ENCODE measurements at places on chromosomes 12 and 14.

DNA sequence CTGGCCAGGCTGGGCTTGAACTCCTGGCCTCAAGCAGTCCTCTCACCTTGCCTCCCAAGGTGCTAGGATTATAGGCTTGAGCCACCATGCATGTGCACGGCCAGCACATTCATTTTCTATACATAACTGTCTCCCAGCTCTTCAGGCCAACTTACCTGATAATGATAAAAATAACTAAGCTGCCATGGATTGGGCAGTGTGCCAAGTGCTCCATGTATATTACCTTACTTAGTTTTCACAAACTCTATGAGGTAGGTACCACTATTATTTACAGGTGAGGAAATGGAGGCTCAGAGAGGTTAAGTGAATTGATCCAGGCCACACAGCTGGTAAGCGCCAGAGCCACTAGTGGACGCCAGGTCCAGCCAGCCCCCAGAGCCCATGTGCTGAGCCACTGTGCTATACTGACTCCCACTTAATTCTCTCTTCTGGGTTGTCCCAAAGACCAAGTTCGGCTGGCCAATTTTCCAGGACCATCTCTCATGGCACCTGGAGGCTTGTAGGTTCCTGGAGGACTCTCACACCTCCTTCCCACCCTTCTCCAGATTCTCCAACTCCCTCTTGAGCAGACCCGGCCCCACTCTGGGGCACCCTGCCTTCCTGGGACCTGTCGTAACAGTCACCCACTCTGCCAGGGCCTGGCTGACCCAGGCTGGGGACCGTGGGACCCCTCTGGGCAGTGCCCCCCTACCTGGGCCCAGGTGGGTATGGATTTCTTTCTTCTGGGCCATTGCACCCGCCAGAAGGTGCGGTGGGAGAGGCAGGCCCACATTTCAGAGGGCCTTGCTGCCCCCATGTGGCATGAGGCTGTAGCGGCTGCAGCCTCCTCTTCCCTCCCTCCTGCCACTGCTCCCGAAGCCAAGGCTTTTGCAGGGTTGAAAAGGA lies 30.2 kb upstream of the CIPC start:
- DNase-seq: peak; percentile 35

GRCh38 chr14:105197211-105197641 lies 16.1 kb upstream of the NUDT14 start:
- DNase-seq: peak; percentile 10

DNA sequence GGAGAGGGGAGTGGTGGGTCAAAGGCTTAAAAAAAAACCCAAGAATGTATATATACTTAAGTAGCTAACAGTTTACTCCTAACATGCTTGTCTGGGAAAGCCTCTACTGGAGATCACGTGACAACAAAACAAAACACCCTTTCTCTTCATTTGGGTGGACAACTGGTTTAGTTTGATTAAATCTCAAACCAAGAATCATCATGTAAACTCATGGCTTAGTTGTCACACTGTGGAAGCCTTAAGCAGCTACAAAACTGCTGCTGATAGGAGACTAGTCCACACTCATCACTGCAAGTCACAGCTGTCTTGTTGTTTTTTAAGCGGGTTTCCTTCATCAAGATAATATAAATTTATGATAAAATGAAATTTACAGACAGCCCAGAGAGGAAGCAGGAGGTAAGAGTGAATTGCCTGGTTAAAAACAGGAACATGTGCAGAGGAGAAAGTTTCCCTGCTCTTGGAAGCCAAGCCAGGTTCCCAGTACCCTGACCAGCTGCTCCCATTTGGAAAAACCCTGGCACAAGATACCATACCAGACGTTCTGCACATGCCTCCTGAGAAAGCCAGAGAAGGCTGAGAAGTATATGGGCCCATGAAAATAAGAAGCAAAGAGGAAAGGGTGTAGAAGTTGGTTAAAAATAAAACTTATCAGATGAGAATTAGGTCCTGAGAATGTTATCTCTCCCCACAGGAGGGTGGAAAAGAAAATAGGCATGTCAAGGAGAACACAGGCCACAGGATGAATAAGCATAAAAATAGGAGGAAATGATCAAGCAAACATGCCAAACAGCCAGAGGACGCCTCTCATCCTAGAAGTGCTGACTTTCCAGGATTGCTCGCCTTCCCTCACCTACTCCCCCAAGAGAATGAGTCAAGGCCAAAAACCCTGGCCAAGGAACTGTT lies 34.0 kb downstream of the EGLN3 start:
- DNase-seq: no peak

GRCh38 chr14:31057035-31057434 lies 30.9 kb upstream of the STRN3 start:
- DNase-seq: no peak

GRCh38 chr14:55094292-55095157 lies 34.5 kb upstream of the LGALS3 start:
- no peak for DNase-seq

DNA sequence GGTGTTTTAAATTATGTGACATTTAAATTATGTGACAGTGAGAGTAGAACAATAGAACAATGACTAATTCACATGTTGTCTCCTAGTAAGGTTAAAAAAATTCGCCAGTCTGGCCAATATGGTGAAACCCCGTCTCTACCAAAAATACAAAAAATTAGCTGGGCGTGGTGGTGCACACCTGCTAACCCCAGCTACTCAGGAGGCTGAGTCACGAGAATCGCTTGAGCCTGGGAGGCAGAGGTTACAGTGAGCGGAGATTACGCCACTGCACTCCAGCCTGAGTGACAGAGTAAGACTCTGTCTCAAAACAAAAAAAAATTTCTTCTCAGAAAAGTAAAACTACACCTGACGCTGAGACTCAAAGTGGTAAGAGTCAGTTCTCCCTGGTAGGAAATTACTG lies 2.7 kb downstream of the CS start:
- DNase-seq: no peak

DNA sequence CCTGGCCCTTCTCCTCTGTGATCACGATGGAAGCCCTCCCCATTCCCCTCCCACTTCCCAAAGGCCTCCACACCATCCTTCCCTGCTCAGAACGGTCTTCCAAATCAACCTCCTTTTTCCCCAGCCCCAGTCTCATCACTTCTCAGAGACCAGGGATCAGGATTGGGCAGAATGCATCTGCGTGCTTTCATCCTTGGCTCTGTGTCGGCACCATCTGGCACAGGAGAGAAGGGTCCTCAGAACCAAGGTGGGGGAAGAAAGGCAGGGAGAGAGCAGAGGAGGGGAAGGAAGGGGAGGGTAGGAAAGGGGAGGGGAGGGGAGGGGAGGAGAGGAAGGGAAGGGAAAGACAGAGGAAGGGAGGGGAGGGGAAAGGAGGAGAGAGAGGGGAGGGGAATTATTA lies 52.4 kb upstream of the FICD start:
- no peak for DNase-seq

- DNase-seq: no peak
Measured at GRCh38 chr12:12777092-12777491, 8.4 kb upstream of the APOLD1 start.

- no peak for DNase-seq
Measured at GRCh38 chr12:26520869-26521268, 312.1 kb downstream of the ITPR2 start.

- DNase-seq: no peak
Measured at GRCh38 chr12:52870361-52871290, 21.8 kb upstream of the KRT78 start.

DNA sequence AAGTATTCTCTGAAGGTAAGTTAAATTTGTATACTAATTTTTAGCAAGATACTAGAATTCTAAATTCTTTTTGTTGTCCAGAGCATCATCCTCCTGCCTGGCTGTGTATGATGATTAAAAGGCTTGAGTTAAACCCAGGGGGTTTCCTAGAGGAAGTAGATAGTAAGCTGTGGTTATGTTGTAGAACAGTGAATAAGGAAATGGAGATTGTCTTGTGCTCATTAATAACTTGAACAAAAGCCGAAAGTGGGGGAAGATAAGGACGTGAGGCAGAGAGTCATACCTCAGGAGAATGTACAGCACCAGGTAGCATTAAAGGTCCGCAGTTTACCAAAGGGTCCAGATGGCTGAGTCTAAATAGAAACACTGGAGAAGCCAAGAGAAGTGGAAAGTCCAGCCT lies 42.0 kb downstream of the CKB start:
- DNase-seq: no peak

GRCh38 chr12:46950094-46950493 lies 124.3 kb upstream of the SLC38A4 start:
- DNase-seq: no peak

- no peak for DNase-seq
Measured at GRCh38 chr12:95790917-95791849, 619 bp upstream of the NTN4 start.

DNA sequence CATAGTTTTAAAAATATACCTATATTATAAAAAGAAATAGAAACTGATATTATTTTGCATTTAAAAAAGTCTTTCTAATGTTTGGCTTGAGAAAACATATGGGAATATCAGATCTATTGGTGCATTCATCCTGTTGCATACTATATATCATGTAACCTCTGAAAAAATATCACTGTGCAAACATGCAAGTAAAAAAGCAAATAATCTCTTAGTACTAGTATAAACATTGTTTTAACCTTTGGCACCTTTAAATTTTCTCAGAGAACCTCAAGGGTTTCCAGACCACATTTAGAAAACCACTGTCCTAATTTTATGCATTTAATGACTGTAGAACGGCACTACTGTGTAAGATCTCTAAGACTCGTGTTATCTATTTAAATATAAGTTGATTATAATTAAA lies 416.8 kb downstream of the LRFN5 start:
- no peak for DNase-seq

- DNase-seq: no peak
Measured at GRCh38 chr12:67354322-67354721, 85.2 kb downstream of the CAND1 start.

DNA sequence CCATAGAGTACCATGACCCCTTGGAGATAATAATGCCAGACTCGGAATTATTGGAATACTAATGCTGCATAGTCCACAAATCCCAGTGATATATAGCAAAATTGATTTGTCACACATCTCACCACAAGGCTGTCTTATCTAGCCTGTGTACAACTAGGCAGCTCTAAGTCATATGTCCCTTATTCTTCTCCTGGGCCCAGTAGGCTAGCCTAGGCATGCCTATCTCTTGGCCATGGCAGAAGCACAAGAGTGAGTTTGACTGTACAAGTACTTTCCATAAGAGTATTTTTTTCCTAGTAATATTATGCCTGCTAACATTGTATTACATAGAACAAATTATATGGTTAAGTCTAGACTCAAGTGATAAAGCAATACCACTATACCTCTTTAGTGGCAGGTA lies 1122.1 kb upstream of the SEL1L start:
- no peak for DNase-seq

DNA sequence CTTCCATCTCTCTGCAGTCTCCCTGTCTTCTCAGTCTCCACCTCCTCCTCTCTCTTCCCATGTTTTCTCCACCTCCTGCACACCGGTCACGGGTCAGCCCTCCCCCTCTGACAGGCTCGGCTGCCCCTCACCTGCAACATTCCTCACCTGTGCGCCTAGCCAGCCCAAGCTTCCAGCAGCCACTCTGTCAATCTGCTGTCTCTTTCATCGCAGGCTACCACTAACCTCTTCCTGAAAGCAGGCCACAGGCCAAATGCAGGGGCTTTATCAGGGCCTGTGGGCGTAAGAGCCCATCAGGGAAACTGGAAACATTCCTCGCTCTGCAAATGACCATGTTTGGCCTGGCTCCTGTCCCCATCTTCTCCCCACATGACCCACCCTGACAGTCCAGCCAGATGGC lies 34.5 kb downstream of the CMKLR1 start:
- no peak for DNase-seq

- no peak for DNase-seq
Measured at GRCh38 chr14:64349741-64350490, 38.2 kb upstream of the MTHFD1 start.

DNA sequence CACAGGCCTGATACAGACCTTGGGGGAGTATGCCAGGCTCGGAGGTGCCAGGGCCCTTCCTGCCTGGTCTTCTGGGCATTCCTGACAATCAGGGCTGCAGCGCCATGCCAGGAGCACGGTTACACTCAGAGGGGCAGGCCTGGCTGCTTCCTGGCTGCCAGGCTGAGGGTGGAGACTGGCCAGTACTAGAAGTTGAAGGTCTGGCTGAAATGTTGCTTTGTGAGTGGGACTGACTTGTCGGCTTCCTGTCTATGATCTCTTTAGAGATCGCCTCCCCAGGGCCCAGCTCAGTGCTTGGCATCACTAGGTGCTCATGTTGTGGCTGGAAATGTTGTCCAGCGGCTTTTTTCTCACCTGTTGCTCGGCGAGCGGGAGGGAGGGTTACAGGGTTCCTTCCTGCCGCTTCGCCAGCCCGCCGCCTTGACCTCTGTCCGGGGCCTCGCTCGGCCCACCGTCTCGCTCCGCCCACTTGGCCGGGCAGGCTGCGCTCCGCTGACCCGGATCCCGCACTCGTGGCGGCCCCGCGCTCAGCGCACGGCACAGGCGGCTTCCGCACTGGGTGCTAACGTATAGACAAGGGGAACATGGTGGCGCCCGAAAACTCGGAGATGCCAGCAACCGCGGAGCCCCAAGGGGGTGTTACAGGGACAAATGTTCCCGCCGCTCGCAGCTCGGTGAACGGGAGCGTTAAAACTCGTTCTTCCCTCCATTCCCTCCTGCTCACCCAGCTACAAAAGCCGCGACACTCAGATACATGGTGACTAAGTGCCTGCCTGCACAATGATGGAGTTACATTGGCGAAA lies 32.6 kb downstream of the PAPLN start:
- no peak for DNase-seq

DNA sequence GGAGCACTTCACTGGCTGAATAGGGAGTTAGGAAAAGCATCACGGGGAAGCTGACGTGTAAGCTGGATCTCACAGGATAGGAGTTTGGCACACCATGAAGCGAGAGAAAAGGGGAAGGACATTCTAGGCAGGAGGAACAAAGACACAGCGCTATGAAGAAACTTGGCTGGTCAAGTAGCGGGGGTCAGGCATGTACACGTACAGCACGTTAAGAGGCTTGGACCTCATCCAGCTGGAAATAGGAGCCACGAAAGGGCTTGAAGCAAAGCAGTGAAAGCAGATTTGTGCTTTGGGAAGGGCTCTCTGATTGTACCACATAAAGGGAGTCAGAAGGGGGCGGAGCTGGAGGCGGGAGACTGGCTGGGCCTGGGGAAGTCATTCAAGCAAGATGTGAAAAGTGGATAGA lies 19.6 kb upstream of the GALNT8 start:
- no peak for DNase-seq

- DNase-seq: no peak
Measured at GRCh38 chr12:25469368-25469767, 83.7 kb downstream of the LMNTD1 start.

- DNase-seq: peak; percentile 10
Measured at GRCh38 chr14:31934767-31935266, 142.3 kb upstream of the ARHGAP5 start.

- DNase-seq: no peak
Measured at GRCh38 chr14:92633274-92633616, 115.2 kb downstream of the LGMN start.

GRCh38 chr14:82872494-82872893 lies 1338.8 kb upstream of the SEL1L start:
- DNase-seq: no peak

- DNase-seq: no peak
Measured at GRCh38 chr12:110906516-110906915, 13.9 kb downstream of the MYL2 start.

- DNase-seq: no peak
Measured at GRCh38 chr12:56622535-56622934, 7.6 kb downstream of the BAZ2A start.
